NCI-H187 treated with DMSO at 0.1 percent for 48 hours (cell line): ENCODE measurements at places on chromosomes 4 and X.

DNA sequence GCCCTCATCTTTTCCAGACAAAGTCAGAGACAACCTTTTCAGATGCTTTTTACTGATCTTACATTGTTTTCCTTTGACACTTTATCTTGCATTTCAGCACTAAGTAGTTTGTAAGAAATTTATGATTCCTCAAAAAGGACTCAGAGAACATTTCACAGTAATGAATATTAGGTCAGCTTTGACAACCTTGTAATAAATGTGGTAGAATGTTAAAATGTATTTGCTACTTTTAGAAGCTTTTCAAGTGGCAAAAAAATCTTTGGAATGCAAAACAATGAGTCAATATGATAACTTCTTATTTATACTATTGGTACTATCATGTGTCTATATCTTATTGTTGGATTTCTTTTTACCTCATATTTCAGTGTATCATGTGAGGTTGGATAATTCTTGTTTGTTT, 146.2 kb upstream of the FAT4 start:
- no peak for DNase-seq

DNA sequence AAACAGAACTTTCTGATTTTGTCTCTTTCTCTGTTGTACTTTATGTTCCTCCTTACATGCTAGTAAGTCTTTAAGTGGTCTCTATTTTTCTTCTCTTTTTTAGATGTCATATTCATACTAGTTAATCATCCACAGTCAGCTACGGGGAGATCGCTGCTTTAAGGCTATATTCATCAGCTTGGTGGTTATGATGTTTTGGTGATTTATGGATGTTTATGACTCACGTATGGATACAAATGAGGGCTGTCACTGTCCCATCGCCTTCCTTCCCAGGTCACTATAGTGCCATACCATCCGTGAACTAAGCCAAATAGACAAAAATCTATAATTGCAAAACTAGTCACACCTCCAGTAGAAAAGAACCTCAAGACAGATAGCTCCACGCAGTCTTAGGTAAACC, 296.8 kb upstream of the AADAT start:
- DNase-seq: no peak

- DNase-seq: no peak
Observed at GRCh38 chrX:2176733-2177132, 324.0 kb downstream of the DHRSX start.

GRCh38 chr4:15400226-15400625, 27.6 kb upstream of the C1QTNF7 start:
- DNase-seq: no peak
